ENCODE measurements at places on chromosomes 12 and 14.

GRCh38 chr14:70189456-70190077, 816 bp upstream of the SLC8A3 start:
- DNase-seq = no peak

DNA sequence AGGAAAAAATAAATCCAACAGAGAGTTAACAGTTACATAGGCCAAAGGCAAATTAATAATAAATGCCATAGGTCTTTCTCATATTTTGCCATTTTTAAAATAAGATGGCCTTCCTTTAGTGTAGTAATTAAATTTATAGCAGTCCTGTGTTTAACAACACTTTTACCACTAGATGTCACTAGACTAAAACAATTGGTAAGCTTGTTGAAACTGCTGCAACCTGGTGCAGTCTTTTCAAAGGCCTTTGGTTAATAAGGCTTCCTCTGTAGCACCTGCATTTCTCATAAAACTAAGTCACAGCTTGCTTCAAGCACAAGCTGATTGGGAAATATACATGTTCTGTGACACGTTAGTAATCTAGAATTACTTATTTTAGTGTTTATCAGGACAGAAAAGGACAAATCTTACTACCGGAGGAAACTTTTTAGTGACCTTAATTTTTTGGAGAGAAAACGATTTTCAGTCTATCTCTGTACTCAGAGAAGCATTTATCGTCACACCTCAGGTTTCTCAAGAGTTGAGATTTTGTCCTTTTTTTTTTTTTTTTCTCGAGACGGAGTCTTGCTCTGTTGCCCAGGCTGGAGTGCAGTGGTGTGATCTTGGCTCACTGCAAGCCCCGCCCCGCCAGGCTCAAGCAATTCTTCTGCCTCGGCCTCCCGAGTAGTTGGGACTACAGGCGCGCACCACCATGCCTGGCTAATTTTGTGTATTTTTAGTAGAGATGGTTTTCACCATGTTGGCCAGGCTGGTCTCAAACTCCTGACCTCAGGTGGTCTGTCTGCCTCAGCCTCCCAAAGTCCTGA, 20.0 kb downstream of the BORCS5 start:
- peak; percentile 79 for DNase-seq

- no peak for DNase-seq
Measured at GRCh38 chr14:91019673-91020072, 40.8 kb downstream of the RPS6KA5 start.

DNA sequence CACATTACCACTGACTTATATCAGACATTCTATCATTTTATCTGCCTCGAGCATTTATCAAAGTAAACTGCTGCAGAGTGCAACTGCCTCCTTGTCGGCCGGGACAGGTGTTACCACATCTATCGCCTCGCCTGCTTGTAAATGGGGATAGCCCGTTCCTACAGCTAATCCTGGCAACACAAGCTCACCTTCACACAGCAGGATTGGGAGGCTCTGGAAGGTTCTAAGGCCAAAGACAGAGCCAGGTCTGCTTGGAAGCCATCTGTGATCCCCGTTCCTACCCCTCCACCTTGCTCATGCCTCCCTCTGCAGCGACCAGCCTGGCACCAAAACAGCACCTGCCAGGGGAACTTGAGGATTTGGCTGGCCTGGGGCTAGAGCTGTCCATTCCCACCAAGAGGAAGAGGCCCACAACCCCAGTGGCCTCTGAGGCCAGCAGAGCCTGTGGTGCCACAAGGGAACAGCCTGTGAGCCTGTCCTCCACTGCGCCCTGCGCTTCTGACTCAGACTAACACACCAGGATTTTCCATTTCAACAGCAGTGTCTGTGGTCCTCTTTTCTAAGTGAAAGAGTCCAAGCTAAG, 114.8 kb upstream of the DIO3 start:
- DNase-seq = no peak

DNA sequence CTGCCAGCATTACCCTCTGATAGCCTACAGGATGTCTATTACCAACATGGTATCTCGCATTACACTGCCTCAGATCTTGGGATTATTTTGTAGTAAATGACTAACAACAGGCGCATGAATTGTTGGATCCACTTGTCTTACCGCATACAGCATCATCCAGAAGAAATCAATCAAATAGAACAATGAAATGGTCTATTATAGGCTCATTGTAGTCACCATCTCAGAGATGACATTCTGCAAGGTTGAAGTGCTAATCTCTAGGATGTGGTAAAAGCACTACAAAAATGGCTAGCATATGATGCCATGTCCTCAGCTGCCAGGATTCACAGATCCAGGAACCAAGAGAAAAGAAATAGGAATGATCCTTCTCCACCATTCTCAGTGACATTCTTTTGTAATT, 52.0 kb downstream of the WASHC3 start:
- DNase-seq = no peak
